ENCODE measurements at places on chromosomes 4 and X.

DNA sequence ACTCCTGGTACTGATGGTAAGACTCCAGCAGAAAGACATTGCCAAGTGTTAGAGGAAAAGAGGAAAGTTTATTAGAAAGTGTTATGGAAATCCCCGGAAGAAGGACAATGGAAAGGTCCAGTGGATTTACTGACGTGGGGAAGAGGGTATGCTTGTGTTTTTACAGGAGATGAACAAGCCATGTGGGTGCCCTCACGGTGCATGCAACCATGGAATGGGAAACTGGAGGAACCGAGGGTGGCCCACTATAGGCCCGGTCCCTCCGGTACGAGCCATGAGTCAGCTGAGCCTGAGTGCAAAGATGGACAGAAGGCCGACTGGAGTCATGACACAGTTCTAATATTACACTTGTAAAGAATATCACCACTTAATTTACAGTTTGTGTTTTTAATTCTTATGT, 123.3 kb upstream of the ZCCHC13 start:
- no peak for DNase-seq

- no peak for DNase-seq
Measured at GRCh38 chrX:16589826-16590225, 60.1 kb upstream of the S100G start.

- DNase-seq: no peak
Measured at GRCh38 chrX:43910012-43910411, 27.8 kb upstream of the MAOB start.

- no peak for DNase-seq
Measured at GRCh38 chr4:105193536-105193935, 46.9 kb downstream of the TET2 start.

GRCh38 chrX:111624169-111624568, 56.8 kb upstream of the ALG13 start:
- no peak for DNase-seq

DNA sequence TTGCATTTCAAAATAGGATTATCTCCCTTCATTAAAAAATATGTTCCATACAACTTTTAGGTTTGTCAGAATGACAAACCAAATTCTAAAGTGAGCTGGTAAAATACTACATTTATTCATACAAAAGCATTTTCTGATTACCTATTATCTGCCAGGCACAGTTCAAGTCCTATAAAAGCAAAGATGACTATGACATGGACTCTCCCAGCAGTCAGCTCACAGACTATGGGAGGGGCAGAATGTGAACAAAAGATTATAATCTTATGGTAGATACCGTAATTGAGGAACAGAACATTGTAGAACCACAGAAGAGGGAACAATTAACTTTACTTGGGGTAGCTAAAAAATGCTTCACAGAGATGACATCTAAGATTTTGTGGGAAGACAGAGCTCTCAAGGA, 12.4 kb downstream of the PAQR3 start:
- no peak for DNase-seq

DNA sequence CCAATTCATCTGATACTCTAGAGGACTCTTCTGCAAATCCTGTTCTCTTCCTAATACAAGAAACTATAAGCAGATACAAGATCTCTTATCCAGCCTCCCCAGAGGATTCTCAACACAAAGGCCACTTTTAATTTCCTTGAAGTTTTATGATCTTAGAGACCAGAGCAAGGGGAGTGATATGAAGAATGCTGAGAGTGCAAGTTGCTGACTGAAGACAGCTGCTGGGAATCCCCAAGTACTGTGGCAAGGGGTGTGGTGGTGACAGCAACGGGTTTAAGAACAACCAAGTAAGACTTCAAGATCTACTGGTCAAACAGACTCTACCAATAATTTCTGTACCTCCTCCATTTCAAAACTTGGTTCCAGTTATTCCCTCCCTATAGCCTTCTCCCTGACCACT, 7.0 kb downstream of the AMMECR1 start:
- no peak for DNase-seq

DNA sequence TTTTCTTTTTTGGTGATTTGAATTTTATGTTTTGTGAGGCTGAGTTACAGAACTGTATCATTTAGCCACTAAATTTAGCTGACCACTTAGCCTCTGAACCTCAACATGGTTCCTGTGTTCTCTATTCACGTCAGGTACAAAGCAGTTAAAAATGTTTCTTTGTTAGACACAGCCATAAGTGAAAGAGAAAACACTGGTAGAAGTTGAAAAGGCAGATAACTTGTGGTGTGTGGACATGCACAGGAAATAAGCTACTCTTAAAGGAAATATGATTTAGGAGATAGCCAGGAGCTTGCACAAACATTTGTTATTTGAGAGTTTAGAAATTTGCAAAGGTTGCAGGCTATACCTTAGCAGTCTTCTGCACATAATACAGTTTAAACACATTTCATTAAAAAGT, 171.0 kb upstream of the RPS6KA3 start:
- no peak for DNase-seq

DNA sequence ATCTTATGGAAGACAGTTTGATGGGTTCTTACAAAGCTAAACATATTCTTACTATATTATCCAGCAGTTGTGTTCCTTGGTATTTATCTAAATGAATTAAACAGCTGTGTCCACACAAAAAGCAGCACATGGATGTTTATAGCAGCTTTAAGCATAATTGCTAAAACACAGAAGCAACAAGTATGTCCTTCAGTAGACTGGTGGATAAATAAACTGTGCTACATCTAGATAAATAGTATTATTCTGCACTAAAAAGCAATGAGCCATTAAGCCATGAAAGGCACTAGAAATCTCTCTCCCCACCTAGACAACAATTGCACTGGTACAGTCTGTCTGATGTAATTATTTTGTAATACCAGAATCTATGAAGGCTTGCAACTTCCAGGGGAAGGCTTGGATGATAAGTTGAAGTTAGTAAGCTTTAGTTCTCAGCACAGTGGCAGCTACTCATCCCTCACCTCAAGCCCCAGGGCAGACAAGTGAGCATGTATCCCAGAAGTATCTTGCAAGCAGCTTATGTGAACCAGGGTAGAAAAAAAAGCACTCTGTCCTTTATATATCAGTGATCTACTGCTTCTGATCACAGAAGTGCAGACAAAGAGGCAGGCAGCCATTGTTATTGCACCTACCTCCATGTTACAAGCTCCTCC, 36.9 kb downstream of the WDR17 start:
- no peak for DNase-seq

GRCh38 chrX:38848671-38849455, 47.6 kb downstream of the MID1IP1 start:
- DNase-seq: no peak

GRCh38 chr4:167885872-167886271, 206.5 kb upstream of the ANXA10 start:
- no peak for DNase-seq

- no peak for DNase-seq
Measured at GRCh38 chrX:9628779-9629493, 136.7 kb downstream of the GPR143 start.

- DNase-seq: no peak
Measured at GRCh38 chrX:44267116-44267515, 76.4 kb downstream of the EFHC2 start.

GRCh38 chr4:61752617-61753016, 552.5 kb downstream of the ADGRL3 start:
- no peak for DNase-seq

GRCh38 chrX:109660435-109661143, 35.6 kb upstream of the KCNE5 start:
- no peak for DNase-seq

DNA sequence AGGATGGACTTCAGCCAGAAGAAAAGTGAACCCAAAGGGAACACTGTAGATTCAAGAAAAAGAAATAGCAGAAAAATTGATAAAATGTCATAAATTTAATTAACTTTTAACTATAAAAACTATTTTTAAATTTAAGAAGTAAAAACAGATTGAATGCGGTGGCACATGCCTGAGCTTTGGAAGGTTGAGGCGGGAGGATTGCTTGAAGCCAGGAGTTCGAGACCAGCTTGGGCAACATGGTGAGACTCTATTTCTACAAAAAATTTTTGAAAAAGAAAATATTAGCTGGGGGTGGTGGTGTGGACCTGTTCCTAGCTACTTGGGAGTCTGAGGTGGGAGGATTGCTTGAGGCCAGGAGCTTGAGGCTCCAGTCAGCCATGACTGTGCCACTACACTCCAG, 3.0 kb downstream of the FAM184B start:
- no peak for DNase-seq

DNA sequence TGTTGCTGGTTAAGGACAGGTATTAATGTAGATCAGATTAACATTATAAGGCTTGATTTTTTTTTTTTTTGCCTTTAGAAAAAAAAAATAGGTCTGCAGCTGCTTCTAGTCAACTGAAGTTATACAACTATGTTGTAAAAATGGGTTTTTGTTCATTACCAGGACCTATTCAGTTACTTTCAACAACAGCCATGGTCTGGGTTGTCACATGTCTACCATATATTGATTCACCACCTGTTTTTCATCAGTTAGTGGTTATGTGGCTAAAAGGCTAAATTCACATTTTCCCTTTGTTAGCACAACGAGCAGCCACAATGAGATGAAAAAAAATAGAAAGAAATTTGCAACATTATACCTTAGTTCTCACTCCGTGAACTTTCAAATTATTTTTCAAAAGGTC, 45.5 kb downstream of the GLRB start:
- DNase-seq: no peak

DNA sequence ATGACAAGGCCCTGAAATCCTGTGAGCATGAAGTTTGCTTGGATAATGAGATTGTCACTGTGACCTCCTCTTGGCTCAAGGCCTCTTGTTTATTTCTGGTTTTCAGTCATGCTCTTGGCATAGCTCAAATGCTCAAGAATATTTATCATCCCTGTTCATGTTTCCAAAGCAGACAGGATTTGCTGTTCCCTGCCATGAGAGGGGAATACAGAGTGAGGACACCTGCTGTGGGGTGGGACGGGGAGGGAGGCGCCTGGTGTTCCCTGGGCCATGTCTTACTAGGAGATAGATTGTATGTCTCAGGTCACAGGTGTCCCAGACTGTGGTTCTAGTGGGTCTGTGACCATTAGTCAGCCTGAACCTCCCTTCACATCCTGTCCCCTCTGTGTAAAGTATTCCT, 34.9 kb upstream of the SH3RF1 start:
- DNase-seq: no peak
